Activated CD8-positive, alpha-beta memory T cell treated with anti-CD3 and anti-CD28 coated beads for 1 hour (primary cell): ENCODE measurements at places on chromosomes 2 and 18.

GRCh38 chr2:12948231-12948960, 231.7 kb downstream of the TRIB2 start:
- DNase-seq, result no peak

DNA sequence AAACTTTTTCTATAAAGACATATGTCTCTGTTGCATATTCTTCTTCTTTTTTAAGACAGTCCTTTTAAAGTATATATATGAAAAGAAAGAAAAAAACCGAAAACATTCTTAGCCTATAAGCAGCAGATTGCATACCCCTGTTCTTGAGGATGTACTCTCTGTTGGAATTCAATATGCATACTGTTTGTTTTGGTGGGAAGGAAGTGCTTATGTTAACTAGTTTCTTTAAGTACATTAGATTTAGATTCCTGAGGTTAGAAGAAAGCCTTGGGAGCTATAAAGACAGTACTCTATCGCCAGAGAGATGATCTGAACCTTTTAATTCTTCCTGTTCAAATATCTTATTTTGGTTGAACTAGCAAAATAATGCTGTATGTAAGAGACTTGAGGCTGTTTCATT, 46.8 kb upstream of the TBR1 start:
- DNase-seq, result no peak

GRCh38 chr2:85575739-85576138, 1.6 kb upstream of the VAMP8 start:
- DNase-seq, result no peak

GRCh38 chr2:191521608-191522208, 156.2 kb upstream of the NABP1 start:
- DNase-seq, result no peak

DNA sequence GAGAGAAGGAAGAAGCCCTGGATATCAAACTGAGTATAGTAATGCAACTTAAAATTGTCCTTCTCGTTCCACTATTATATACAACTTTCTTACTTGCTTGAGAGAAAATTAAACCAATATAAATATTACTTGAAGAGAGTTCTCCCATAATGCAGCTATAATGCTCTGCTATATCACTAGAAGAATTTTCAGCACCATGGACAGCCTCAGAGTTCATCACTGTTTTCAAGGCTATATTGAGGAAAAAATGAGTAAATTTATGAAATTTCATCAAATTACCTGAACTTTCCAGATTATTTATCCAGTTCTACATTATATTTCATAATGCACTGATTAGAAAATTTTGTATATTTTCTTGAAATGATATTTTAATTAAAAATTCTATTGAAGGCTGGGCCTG, 1053.5 kb upstream of the FAM98A start:
- no peak for DNase-seq

DNA sequence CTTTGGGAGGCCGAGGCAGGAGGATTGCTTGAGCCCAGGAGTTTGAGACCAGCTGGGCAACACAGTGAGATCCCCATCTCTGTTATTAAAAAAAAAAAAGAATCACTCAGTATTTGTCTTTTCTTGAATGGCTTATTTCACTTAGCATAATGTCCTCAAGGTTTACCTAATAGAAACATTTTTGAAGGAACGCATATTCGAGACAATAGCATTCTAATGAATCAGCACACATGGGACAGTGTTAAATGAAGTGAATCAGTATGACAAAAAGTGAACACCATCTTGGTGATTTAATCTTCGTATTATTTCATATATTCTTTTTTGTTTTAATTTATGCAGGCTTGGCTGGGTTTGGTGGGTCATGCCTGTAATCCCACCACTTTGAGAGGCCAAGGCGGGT, 44.7 kb downstream of the WIPF1 start:
- DNase-seq, result no peak

GRCh38 chr2:72864500-72864899, 22.7 kb upstream of the SPR start:
- DNase-seq, result no peak

DNA sequence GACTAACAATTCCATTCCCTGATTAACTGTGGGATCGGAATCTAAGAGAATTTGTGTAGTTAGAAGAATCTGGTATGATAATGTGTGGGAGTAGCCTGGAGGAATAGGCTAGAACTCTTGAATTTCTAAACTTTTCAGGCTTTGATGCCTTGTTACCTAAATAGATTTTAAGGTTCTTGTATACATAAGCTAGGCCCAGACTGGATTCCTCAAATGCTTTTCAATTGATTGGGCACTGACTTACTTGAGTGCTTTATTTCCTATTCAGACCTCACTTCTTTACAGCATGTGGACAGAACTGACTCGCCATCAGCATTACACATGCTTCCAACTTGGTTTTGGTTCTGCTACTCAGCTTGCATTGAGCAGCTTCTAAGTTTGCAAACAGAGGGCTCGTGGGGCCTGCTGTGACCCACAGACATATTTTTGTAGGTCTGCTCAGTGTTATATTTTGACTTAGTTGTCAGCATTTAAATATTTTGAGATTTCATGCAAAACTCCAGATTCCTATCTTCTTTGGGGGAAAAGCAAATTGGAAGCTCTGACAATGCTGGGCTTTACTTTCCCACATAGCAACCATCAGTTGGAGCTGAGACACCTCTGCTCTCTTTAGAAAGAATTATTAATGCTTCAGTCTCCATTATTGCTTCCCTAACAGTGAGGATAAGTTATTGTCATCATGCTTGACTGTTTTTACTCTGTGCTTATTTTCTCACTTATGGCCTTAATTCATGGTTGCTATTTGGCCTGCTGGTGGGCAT, 5.7 kb downstream of the PARD3B start:
- DNase-seq, result no peak

DNA sequence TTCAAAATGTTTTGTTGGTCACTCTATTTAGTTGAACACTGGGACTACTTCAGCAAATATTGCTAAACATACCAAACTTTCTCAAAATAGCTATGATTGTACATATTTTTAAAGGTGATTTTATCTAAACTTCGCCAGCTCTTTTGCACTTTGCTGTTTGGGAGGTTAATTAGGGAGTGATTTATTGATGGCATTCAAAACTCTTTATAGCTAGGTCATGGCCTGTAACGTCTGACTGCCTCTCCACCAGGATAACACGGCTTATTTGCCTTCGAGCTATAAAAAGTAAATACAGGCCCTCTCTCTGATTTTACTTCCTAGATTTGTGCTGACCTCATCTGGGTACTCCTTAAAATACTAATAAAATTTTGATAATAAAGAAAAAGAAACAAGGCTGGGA, 931.9 kb downstream of the DCDC2C start:
- no peak for DNase-seq

GRCh38 chr2:78686625-78687153, 338.8 kb upstream of the REG3G start:
- DNase-seq, result no peak

- no peak for DNase-seq
These were observed 610.2 kb upstream of the SYT4 start for GRCh38 chr18:43887491-43887890.

DNA sequence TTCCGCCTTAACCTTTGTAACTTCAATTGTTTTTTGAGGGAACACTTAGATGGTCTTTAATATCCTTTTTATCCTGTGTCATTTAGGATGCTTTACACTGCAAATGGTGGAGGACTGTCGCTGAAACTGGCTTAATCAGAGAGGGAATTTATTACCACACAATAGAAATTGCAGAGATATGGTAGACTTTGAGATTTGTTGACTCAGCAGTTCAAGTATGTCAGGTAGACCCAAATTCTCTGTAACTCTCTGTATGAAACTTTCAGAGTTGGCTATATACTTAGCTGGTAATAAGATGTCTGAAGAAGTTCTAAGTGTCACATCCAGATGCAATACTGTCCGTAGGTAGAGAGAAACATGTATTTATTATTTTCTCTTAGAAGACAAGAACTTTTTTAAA, 100.1 kb downstream of the ZNF804A start:
- DNase-seq, result no peak

- no peak for DNase-seq
These were observed 24.9 kb upstream of the GPR155 start for GRCh38 chr2:174511580-174512260.

- no peak for DNase-seq
These were observed 18.4 kb upstream of the SPRED2 start for GRCh38 chr2:65450810-65451209.

- DNase-seq, result no peak
These were observed 220.2 kb upstream of the SMAD7 start for GRCh38 chr18:49170925-49171505.

DNA sequence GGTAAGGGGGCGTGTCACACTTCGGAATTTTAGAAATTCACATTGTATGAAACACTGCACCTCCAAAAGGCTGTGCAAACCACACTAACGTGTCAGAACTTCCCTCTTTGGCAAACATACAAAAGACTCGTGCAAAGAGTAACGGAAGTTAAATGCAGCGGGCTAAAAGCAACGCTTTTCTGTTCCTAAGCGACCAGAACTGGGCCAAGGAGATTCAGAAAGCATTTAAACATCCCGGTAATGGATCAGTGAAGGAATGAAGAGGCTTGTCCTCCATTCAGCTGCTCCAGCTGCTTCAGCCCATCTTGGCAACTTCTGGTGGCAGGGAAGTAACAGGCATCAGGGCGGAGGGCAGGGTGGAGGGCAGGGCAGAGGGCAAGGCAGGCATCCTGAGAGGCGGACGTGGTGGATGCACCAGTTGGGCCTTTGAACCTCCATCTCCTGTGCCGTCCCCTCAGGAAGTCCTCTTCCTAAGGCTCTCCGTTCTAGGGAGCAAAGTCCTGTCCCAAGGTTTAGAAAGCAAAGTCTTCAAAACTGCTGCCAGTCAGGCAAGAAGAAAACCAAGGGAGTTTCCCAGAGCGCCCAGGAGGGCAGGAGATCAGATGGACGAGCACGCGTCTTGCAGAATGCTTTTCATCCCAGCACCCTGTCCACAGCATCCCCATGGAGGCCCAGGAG, 230.7 kb downstream of the ZNF516 start:
- no peak for DNase-seq

- no peak for DNase-seq
These were observed 5.2 kb upstream of the ARHGAP28 start for GRCh38 chr18:6724331-6724730.

GRCh38 chr2:225288986-225289385, 110.5 kb upstream of the NYAP2 start:
- no peak for DNase-seq

- DNase-seq, result no peak
These were observed 142.5 kb downstream of the SPHKAP start for GRCh38 chr2:228038967-228039366.

- no peak for DNase-seq
These were observed 310.8 kb downstream of the PIEZO2 start for GRCh38 chr18:10838553-10838952.

GRCh38 chr2:147001061-147001460, 843.8 kb upstream of the ACVR2A start:
- DNase-seq, result no peak

DNA sequence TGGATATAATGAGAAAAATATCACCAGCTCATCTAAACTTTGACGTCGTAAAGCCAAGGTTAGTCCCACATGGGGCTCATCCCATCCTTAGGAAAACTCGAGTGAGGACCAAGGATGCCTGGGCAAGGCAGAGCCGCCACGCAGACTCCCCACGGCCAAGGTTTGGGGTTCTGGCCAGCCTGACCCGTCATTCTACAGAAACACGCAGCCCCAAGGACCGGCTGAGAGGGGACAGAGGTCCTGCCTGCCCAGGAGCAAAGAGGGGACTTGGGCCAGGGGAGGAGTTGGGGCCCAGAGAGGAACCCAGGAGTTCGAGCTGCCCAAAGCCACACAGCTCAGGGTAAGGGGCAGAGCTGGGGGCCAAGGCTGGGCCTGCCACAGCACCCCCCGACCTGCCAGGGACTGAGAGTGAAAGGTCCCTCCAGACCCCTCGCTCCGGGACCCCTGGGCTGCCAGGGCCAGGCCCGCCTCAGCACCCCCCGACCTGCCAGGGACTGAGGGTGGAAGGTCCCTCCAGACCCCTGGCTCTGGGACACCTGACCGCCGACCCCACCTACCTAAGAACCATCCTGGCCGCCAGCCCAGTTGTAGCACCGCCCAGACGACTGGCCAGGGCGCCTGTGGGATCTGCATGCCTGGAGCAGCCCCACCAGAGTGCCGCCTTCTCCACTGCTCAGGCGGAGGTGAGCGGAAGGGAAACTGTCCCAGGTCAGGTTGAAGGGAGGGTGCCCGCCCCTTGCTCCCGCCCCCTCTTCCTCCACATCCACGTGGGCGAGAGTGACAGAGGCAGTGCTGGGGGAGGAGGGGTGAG, at the start of gene PDCD1:
PDCD1 (minus strand) TSS at position 689 of the 811 bp plus-strand sequence; CDS start at position 633, 56 bp downstream.
- no peak for DNase-seq

- DNase-seq, result no peak
These were observed 394.9 kb downstream of the ARHGAP15 start for GRCh38 chr2:143524119-143524553.

- DNase-seq, result no peak
These were observed 27.1 kb downstream of the PSD4 start for GRCh38 chr2:113200736-113201490.

DNA sequence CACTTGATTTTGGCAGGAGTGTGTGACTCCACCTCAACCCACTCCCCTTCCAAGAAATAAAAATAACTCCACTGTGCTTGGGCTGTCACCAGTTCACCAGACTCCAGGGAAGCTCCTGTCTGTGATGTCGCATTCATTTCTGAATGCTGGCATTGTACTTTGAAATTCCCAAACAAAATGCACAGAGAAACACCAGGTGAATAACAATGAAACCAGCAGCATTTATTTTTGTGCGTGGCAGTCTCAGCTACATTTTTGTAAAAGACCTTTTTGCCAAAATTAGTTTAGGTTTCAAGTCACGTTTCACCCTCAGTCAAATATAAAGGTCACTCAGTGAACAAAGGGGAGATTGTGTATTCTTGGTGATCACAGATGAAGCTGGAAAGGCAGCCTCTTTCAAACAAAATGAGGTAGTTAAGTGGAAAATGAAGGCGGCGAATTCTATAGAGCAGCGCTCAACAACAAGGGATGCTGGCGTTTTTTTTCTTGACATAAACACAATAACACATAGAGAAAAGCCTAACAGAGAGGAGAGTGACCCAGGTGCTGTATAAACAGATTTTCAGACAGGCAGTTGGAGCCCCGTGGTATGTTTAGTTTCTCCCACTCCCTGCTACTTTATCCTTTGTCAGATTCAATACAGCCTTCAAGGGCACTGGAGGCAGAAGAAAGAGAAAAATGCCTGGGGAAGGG, 210.3 kb upstream of the GCFC2 start:
- DNase-seq, result no peak

DNA sequence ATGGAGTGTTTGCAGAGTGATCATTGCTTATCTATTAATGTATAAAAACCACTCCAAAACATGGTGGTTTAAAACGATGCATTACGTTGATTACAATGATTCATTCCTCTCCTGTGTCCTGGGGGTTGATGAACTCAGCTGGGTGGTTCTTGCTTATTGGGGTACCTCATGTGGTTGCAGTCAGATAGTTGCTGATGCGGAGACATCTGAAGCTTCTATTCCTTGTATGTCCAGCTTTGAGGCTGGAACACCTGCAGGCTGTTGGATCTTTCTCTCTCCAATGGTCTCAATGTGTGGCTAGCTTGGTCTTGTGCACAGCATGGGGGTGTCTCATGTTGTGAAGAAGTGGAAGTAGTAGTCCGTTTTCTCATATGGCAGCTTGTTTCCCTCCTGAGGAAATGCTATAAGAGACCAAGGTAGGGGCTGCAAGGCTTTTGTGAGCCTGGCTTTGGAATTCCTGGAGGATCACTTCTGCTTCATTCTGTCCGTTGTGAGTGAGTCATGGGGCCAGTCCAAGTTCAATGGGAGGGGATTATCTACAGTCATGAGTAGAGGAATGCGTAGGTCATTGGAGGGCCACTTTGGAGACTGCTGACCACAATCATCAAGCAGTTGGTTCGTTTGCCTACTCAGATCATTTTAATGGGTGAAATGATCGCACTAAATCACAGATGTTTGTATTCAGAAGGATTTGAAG, 601.0 kb downstream of the SLC4A3 start:
- no peak for DNase-seq

- DNase-seq, result no peak
These were observed 4.6 kb downstream of the PTGR3 start for GRCh38 chr18:75204269-75204731.
